ENCODE measurements at places on chromosomes 4 and X.

- DNase-seq = no peak
These were observed at the start of gene MTTP for GRCh38 chr4:99574530-99575324. TSS of gene MTTP (plus strand) at chr4:99574824. CDS start at chr4:99574910, 86 bp downstream.

DNA sequence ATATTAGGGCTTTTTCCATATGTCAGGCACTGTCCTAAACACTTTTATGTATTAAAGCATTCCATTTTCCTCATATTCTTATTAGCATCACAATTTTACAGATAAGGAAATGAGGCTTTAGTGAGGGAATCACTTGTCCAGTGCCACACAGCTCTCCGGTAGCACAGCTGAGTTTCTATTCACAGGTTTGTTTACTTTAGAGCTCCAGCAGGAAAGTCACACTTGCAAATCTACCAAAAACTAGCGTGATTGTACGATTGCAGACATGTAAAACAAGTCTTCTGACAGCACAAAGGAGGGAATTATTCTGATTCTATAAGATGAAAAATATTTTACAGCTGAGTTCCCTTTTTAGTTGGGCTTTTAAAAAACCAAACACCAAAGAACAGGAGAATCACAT lies 472.1 kb downstream of the TMA16 start:
- DNase-seq = no peak

GRCh38 chr4:10007793-10008608 lies 13.3 kb downstream of the SLC2A9 start:
- DNase-seq = no peak

DNA sequence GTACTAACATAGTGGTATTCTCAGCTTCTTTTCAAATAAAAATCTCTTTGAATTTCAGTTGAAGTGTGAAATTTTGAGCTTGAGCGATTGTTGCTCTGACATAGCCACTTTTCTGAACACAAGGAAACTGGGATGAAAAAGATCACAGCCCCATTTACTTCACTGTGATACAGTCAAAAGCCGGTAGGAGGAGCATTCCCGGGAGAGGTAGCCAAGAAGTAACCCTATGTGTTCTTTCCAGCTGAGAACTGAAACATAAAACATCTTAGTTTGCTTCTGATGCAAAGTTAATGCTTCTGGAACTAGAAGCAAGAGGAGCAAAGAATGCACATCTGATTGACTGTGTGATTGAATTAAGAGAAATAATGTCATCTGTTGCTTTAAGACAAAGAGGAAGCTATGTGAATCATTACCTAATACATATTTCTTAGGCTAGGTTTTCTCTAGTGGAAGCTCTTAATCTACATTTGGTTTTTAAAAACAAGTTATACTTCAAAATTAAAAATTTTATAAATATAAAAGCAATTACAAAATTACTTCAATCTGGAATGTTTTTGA lies 88.3 kb upstream of the UNC5C start:
- DNase-seq = no peak

Data from BJ (cell line).